AG08396 (cell line): ENCODE measurements at places on chromosomes 4 and X.
A peak's percentile ranks its signal among the peaks of the same experiment; 100 is the strongest.

DNA sequence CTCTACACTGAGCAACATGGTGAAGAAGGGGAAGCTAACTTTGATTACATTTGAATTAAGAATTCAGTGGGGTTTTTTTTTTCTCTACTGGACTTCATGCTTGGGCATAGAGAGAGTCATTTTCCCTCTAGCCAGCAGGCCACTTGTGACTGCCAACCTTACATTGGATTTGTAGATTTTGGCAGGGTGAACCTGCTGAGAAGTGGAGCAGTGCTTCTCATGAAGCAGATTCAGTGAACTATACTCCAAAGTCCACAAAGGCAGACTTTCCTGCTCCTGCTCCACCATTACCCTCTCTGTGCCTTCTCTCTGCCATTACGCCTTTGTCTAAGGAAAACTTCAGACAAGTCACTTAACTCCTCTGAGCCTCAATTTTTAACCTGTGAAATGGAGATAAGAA lies 69.9 kb downstream of the PAK3 start:
- no peak for DNase-seq

GRCh38 chrX:66150163-66150562 lies 13.9 kb upstream of the HEPH start:
- DNase-seq: no peak

DNA sequence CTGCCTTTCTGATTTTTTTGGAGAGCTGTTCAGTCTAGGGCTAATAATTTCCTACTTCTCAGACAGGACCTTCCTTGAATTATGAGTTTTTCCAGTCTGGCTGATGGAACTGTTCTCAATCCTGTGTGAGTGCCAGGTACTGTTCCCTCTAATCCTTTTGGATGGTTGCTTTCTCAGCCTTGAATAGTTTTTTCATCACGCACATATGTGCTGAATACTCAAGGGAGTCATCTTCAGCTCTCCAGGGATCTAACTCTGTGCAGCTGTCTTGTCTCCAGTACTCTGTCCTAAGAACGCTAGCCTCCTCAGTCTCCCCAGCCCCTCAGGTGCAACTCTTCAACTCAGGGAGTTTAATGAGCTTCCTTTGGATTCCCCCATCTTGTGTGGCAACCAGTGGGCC lies 93.2 kb downstream of the GASK1B start:
- DNase-seq: no peak

DNA sequence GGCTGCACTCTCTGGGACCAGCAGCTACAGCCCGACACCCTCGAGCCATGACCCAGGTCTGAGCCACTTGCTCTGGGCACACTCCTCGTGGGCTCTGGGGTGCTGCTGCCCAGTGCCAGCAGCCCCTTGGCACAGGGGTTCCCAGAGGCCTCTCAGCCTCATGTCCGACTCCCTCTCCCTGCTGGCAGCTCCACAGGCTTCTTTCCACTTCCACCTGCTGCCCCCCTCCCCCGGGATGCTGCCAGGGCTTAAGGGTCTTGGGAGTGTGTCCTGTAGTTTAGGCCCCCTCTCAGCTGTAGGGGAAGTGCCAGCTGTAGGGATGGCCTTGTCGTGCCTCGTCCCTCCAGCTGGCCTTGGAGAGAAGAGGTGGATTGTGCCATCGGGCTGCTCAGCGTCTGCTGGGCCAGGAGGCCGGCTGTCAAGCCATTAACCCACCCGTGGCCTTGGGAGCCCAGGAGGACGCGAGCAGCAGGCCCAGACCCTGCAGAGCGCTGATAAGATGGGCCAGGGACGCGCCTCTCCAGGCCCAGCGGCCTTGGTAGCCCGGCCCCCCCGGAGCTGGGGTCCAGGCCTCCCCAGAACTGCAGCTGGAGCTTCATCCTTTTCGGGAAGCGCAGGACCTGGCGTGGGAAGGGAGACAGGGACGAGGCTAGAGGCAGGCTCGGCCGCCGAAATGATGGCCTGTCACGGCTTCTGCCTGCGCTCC lies 1.0 kb upstream of the USP27X start:
- no peak for DNase-seq

- DNase-seq: no peak
Measured at GRCh38 chr4:54378461-54378860, 149.4 kb downstream of the PDGFRA start.

GRCh38 chrX:140923118-140923517 lies 79.3 kb upstream of the SPANXB1 start:
- DNase-seq: no peak

- DNase-seq: no peak
Measured at GRCh38 chr4:41528512-41529205, 9.3 kb upstream of the LIMCH1 start.

GRCh38 chrX:17355976-17356375 lies 19.0 kb upstream of the NHS start:
- DNase-seq: no peak

GRCh38 chr4:98092833-98093439 lies 50.3 kb downstream of the STPG2 start:
- DNase-seq: no peak

- DNase-seq: peak; percentile 55
Measured at GRCh38 chr4:82044141-82044993, 329.4 kb downstream of the HNRNPD start.

GRCh38 chrX:79130857-79131256 lies 13.6 kb upstream of the GPR174 start:
- no peak for DNase-seq

DNA sequence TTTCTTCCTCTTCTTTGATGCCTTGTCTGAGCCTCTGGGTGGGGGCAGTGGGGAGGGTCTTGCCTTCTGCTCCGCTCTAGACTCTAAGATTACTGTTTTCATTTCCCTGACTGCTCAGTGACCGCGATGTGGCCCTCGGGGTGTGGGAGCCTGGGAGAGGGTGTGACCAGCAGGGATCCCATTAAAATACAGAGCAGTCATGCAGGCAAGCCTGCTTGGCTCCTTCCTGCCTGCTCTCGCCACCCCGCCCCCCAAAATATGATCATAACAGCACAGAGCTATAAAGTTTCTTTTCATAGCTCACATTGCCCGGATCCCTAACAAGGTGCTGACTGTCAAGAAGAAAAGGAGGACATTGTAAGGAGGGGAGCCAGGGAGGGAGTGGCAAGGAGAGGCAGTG lies 332.9 kb downstream of the RAB28 start:
- no peak for DNase-seq

- no peak for DNase-seq
Measured at GRCh38 chrX:13305108-13305507, 14.7 kb downstream of the ATXN3L start.

DNA sequence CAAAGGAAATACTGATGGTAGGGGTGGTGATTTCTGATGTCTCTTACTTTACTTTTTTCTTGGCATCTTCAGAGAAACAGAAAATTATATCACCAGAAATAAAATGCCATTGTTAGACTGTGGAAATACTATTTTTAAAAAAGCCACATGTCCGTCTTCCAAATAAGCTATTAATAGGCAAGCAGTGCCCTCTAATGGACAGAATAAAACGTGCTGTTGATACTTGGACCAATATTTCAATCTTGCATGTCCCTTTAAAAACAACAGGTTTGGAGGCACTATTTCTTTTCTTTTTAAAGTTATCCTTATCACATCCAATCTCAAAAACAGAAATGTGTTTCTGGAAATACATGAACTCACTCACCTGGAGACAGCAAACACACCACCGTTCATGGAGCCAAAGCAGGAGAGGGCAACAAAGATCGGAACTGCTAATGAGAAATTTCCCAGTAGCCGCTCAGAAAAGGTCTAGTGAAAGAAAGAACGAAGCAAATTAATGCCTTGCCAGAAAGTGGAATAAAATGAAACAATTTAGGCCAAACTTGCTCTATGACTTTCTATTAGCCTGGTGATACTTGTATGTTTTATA lies 59.2 kb downstream of the SLC7A11 start:
- DNase-seq: peak; percentile 23

DNA sequence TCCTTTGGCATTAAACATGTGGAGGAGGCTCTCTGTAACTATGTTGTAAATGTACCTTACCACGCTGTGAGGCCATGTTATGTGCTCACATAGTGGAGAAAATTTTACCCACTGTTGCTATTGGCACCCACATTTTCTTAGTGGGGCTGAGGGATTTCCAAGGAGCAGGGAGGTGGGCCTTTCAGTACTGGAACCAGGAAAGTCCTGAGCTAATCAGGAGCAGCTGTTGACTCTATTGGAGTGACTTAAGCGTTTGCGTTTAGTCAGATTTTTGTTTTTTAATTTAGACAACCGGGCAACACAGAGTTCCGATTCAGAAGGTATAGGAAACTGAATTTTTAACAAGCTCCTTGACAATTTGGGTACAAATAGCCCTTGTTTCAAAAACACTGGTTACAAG lies 30.7 kb upstream of the WDR17 start:
- DNase-seq: no peak

DNA sequence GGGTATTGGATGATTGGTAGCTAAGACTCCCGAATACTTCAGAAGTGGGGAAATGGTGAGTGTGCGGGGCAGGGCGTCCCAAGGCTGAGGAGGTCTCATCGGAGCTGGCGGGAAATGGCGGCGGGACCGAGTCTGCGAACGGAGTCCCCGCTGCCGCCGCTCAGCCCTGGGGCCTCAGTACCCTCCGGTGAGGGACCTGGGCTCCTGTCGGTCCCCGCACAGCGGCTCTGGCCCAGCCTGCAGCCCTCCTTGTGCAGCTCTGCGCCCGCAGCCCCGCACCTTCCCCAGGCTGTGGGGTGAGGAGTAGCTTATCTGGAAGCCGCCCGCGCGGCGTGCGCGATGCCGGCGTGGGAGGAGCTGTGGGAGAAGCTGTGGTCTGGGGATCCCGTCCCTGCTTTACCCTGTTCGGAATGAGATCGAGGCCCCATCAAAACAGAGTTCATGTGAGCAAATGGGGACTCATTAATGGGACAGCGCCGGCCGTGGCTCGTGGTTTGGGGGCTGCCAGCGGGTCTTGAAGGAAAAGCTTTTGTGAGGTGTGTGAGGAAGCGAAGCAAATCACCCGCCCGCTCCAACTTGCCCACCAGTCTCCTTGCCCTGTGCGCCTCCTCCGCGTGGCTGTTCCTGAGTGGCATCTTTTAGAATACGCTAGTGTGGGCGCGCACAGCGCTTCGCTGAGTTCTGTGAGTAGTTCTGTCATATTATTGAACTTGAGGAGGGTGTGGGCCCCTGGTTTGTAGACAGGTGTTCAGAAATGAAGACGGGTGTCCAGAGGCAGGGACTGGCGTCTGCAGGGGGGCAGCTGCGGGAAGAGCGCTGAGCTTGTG lies 531 bp downstream of the ZNF141 start:
- peak; percentile 47 for DNase-seq

- no peak for DNase-seq
Measured at GRCh38 chr4:38598489-38598888, 65.5 kb upstream of the KLF3 start.

DNA sequence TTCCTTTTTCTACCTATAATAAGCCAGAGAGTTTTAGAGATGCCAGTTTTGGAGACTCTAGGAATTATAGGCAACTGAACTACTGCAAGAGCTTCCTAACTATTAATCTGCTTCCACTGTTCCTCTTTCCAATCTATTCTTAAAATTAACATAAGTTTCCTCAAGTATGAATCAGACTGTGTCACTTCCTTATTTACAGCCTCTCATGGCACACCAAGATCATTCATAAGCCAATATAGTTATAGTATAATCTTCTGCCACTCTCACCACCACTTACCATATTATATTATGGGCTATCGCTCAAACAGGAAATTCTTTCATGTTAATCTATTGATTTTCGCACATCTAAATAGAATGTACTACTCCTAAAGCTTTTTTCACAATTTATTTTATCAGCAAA lies 383.5 kb downstream of the STPG2 start:
- DNase-seq: no peak

DNA sequence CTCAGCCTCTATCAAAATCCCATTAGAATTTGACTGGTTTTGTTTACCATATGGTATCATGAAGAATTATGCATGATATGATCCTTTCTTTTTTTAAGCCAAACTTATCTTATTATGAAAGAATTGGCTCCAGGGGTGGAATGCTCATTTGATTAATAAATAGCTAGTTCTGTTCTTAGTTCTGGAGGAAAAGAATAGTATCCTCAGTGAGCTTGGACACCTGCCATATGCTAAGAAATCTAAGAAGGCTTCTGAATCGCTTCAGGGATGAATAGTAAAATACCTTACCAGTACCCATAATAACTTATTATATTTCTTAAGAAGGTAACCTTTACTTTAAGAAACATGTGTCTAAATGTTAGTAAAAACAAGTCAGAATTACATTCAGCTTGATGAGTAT lies 803.6 kb downstream of the ADGRL3 start:
- no peak for DNase-seq

- DNase-seq: no peak
Measured at GRCh38 chr4:23039818-23040217, 347.1 kb downstream of the GBA3 start.

GRCh38 chr4:71356924-71357663 lies 18.3 kb downstream of the SLC4A4 start:
- no peak for DNase-seq

DNA sequence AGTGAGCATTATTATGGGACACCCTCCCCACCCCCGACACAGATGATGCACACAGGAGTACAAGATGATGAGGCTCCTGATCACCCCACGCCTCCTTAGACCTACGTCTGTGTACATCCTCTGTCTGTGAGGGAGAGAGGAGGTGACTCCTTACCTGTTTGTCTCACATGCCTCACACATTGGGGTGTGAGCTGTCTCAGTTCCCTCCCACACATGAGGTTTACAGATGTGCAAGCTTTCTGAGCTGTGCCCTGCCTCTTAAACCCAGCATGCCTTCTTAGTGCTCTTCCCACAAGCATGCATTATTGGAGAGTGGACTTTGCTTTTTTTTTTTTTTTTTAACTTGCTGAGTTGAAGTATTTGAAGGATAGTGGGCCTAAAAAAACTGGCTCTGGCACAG lies 76.7 kb downstream of the CLCN5 start:
- DNase-seq: no peak

DNA sequence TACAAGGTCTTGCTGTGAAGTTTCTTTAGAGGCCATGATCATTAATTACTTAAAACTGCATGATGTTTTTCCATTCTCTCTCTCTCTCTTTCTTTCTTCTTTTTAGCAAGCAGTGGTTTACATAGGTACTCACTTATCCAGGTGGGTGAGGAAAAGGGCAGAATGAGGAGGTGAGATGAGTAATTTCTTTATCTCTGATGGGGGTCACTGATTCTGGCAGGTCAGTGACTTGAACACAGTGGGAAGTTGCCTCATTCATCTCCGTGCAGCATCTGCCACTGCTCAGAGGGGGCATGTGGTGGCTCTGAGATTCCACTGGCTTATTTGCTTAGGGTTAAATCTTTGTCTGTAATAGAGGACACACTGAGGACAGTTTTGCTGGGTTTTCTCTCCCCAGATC lies 62.6 kb downstream of the FAM114A1 start:
- DNase-seq: no peak

DNA sequence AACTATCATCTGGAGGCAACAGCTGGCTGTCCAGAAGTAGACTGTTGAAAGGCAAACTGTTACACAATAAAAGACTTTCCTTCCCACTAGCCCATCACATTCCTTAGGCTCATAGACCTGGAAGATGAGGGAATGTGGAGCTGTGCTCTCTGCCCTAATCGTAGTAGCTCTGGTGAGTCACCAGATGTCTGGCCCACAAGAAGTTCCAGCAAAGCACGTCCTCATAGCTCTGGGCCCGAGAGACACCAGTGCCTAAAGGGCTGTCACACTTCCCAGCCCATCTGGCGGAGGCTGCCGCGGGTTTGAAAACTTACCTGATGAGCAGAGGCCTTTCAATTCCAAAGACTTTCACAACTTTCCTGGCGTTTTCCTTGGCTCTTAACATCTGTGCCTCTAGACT lies 81.7 kb upstream of the STOX2 start:
- peak; percentile 43 for DNase-seq

- DNase-seq: no peak
Measured at GRCh38 chrX:103792916-103793544, 16.4 kb downstream of the PLP1 start.

- no peak for DNase-seq
Measured at GRCh38 chr4:1603413-1604135, 80.5 kb downstream of the FAM53A start.

GRCh38 chr4:155042014-155042413 lies 166.4 kb upstream of the NPY2R start:
- DNase-seq: no peak
